ENCODE measurements at places on chromosomes 13 and 19.

- DNase-seq, result no peak
These were observed 62.9 kb downstream of the DCT start for GRCh38 chr13:94416454-94417080.

DNA sequence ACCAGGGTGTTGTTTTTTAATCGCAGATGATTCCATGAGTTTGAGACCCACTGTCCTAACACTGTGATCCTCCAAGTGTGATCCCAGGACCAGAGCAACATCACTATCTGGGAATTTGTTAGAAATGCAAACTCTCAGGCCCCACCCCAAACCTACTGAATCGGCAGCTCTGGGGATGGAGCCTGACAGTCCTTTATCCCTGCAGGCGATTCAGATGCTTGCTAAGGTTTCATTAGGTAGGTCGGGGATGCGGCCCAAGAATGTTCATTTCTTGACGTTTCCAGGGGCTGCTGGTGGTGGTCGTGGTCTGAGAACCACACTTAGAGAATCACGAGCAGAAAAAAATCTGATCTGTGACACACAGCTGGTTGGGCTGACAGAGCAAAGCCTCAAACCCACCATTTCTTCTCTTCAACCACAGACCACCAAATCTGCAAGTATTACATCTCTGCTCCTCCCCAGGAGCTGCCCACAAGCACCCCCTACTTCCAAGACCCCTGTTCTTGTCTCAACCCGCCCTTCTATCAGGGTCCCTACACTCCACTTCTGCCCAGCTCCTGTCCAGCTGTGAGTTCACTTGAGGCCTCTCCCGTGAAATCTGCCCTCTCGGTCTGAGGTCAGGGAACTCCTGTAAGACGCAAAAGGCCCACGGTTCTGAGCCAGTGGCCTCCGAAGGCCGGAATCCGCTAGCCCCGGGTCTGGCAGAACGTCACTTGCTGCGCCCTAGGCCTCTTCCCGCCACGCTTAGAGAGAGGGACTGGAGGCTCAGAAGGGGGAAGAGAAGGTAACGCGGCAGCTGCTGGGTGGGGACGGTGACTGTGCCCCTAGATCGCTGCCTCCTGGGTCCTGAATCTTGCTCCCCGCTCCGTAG lies 1.1 kb upstream of the FARP1 start:
- no peak for DNase-seq

GRCh38 chr19:45895519-45895972 lies 6.9 kb downstream of the MYPOP start:
- DNase-seq, result no peak

DNA sequence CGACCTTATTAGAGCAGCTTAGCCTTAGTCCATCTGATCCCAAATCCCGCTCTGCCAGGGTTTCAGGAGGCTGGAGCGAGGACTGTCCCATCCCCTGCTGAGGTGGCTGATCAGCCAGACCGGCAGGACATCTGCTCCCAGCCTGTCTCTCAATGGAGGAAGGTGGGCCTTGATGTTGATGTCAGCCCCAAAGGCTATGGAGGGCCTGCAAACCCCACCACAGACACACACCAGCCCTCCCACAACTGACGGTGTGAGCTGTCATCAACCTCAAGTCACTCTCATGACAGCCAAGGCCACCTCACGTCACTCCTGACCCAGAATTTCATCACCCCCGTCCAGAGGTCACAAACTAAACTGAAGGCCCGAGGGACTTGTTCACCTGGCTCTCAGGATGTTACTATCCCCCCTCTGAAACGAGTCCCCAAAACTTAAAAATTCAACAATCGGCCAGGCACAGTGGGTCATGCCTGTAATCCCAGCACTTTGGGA lies 25.5 kb downstream of the RHPN2 start:
- DNase-seq, result no peak

GRCh38 chr13:87259479-87260083 lies 411.6 kb upstream of the SLITRK5 start:
- no peak for DNase-seq

DNA sequence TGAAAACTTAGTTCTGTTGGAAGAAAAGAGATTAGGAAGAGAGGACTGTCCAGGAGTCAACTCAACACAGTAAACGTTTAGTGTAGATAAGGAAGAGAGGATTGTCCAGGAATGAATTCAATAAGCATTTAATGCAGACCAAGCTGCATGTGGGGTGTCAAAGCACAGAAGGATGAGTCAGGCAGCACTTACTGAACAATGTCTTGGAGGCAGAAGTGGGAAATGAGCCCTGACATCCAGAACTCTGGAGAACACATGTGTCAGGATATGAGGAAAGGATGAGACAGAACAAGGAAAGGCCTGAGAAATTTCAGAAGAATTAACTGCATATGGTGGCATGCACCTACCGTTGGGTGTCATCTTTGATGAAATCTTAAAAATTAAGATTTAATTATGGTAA lies 429.2 kb upstream of the HTR2A start:
- DNase-seq, result no peak

- no peak for DNase-seq
These were observed 1.1 kb upstream of the ERF start for GRCh38 chr19:42255766-42256745.

- DNase-seq, result no peak
These were observed 16.3 kb downstream of the SGTA start for GRCh38 chr19:2766594-2767372.

- no peak for DNase-seq
These were observed 293.7 kb downstream of the SUCLA2 start for GRCh38 chr13:47707414-47707813.

- no peak for DNase-seq
These were observed 11.1 kb upstream of the SERP2 start for GRCh38 chr13:44362394-44363040.

GRCh38 chr13:101447852-101448251 lies 4.6 kb upstream of the ITGBL1 start:
- DNase-seq, result no peak

- DNase-seq, result no peak
These were observed 7.9 kb downstream of the DCAF15 start for GRCh38 chr19:13959962-13960862.

DNA sequence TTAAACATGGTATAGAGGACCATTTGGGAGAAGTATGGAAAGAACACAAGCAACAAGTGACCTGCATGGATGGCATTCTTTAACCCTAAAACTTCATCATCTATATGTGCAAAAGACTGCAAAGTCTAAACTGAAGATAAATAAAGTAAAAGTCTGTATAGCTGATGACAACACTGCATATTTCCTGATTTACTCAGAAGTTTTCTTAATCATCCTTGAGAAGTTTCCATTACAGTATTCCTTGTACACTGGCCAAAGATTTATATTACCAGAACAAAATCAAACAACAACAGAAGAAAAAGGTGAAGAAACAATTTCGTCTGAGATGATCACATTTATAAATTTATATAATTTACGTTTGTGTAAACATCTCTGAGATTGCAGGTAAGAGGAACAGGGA lies 805.7 kb downstream of the PCDH9 start:
- DNase-seq, result no peak

DNA sequence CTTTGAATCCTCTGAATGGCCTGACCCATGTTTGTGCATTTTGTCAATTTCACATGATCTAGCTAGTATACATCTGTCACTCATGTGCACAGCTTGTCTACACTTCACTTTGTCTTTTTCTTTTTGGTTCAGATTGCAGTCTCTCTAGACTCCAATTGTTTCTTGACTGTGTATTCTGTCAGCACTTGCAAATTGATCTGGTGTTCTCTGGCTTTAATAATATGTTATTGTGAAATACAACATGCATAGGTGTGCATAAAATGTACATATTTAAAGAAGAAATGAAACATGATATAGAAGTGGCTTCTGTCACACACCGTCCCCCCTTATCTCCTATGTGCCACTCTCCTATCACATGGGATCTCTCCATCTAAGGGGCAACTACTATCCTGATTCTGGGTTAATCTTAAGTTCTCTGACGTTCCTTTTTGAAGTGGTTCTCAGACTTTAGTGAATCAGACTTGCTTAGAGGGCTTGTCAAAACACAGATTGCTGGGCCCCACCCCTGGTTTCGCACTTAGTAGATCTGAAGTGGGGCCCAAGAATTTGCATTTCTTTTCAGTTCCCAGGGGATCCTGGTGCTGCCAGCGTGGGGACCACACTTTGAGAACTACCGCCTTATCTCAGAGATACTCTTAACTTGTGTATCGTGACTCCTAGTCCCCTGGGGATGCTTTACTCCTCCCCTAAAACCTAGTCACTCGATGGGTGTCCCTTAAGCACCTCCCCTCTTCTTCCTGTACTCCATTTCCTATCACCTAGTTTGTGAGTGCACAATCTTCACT lies 5.8 kb downstream of the KRTDAP start:
- no peak for DNase-seq

- DNase-seq, result no peak
These were observed 765.2 kb upstream of the GPC6 start for GRCh38 chr13:92461402-92461801.

DNA sequence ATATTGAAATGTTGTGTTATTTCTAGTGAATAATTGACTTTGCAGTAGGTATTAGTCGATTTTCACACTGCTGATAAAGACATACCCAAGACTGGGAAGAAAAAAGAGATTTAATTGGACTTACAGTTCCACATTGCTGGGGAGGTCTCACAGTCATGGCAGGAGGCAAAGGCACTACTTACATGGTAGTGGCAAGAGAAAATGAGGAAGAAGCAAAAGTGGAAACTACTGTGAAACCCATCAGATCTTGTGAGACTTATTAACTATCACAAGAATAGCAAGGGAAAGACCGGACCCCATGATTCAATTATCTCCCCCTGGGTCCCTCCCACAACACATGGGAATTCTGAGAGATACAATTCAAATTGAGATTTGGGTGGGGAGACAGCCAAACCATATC lies 9.9 kb upstream of the C5AR2 start:
- no peak for DNase-seq

DNA sequence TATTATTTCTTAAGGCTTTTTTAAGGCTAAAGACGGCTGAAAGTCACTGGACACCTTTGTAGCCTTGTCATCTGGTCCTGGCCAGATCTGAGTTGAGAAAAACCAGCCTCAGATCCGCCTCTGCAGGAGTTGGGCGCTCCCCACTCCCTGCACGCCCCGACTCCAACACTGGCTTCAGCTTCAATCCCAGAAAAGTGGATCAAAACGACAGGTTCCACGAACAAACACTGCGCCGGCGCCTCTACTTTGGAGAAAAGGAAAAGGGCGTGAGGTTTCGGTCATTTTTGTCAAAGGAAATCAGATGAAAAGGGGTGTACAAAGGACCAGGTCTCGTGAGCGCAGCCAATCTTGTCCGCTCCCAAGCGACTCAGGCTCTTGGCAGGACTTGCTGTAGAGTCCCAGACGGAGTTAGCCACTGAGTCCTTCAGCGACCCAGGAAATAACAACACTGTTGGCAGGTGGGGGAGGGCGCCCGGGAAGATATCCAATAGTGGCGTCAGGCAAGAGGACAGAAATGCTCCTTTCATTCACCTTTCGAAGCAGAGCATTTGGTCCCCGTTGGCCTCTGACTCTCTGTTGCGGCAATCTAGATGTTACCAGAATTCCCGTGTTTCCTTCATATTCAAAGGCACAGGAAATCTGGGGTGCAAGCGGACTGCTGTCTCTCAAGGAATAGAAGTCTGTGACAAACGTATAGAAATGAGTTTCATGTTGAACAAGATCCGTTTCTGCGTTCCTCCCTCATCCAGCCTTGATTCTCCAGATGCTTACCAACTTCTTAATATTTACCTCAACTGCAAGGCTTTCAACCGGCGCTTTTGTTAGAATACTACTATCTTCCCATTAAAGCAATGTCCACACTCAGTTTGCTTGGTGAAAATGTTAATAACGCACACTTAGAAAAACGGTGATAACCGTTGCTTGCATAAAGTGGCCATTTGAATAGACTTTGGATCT lies 1.8 kb upstream of the CCNA1 start:
- no peak for DNase-seq

DNA sequence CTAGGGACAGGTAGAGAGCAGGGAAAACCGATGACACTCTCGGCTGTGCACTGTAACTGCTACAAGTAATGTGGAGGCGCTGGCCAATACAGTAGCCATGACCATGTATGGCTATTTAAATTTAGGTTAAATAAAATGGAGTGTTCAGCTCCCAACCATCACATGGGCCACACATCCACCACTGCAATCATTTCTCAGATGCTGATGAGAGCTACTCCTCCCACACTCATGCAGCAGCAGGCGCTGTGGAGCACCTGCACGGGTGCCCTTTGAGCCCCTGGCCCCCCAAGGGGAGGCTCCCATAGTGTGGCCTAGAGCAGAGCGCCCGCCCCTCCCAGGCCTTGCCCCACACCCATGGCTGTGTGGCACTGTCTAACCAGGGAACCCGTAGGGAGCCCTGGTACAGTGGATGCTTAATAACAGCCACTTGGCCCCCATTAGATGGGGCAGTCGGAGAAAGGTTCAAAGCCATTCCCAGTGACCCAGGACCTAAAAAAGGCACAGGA lies 6.0 kb downstream of the ACP4 start:
- DNase-seq, result no peak

- DNase-seq, result no peak
These were observed 6.5 kb downstream of the KCNN4 start for GRCh38 chr19:43774103-43774939.

GRCh38 chr13:80957019-80957655 lies 616.2 kb upstream of the SPRY2 start:
- DNase-seq, result no peak

DNA sequence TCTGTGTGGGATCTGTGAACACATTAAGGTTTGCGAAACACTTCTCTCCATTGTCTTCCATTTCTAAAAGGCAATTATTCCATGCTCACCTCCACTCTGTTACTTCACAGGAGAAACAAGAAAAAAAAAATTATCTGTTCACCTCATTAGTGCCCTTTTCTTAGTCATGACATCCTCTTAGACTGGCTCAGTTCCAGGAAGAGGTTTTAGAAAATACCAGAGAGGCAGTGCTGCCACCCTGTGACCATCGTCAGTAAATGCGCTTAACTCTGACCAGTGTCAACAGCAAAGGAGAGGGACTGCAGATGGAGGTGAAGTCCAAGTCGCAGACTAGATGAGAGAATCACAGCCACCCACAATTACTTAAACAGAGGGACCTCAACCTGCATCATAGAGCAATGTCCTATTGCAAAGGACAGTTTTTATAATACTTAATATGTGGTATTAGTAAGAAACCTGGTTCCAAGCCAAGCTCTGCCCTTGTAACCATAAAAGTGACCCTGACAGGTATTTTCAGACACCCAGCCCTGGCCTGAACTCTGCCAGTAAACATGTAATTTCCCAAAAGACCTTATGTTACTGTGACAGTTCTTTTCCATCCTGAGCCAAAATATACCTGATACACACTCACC lies 19.4 kb downstream of the CEACAM21 start:
- DNase-seq, result peak; percentile 59

DNA sequence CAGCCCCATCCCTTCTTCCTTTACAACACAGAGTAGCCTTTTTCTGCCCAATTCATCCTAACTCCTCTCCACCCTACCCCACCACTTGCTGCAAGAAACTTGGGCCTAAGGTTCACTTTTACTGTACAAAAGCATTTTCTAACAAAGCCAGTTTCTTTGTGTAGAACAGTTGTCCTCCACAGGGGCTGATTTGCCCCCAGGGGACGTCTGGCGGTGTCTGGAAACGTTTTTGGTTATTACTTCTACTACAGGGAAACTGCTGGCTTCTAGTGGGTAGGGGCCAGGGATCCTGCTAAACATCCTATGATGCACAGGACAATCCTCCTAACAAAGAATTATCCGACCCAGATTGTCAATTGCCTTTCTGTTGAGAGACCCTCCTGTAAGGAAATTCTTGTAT lies 7.3 kb upstream of the LMO7 start:
- no peak for DNase-seq
